ENCODE measurements at places on chromosomes 2 and 18. TPM values are rescaled to one million over a fixed set of nuclear protein-coding genes. Genes with fewer than 3 reads are reported as not detected.

GRCh38 chr2:144738749-144739148, 218.8 kb upstream of the ZEB2 start:
- H3K36me3 ChIP-seq, result no peaks in the 10 kb centered on the region
- DNase-seq, result no peak
- H3K27me3 ChIP-seq, result no peaks in the 10 kb centered on the region
- no peaks in the 10 kb centered on the region for H3K4me1 ChIP-seq
- no peak overlapping the region for H3K4me3 ChIP-seq
- H3K27ac ChIP-seq, result no peak overlapping the region

GRCh38 chr2:238558456-238559099, 131.9 kb downstream of the ASB1 start:
- H3K27me3 ChIP-seq, result no peaks in the 10 kb centered on the region
- no peaks in the 10 kb centered on the region for H3K4me1 ChIP-seq
- peak overlapping the region; percentile 50 for H3K27ac ChIP-seq
- H3K4me3 ChIP-seq, result no peak overlapping the region

Gene AQP4
- polyA plus RNA-seq, result 140 TPM

GRCh38 chr2:13597176-13597575, 880.4 kb downstream of the TRIB2 start:
- no peaks in the 10 kb centered on the region for H3K4me1 ChIP-seq
- H3K36me3 ChIP-seq, result no peaks in the 10 kb centered on the region
- H3K4me3 ChIP-seq, result no peak overlapping the region
- no peak overlapping the region for H3K27ac ChIP-seq

Gene DSC2
- polyA plus RNA-seq, result 2.3 TPM
